ENCODE measurements at places on chromosomes 4 and X. TPM values are rescaled to one million over a fixed set of nuclear protein-coding genes. Genes with fewer than 3 reads are reported as not detected.

STATH gene
- 0.69 TPM for polyA plus RNA-seq

GRCh38 chr4:78517050-78517652 lies 34.4 kb upstream of the ANXA3 start:
- peak; percentile 10 for DNase-seq

DNA sequence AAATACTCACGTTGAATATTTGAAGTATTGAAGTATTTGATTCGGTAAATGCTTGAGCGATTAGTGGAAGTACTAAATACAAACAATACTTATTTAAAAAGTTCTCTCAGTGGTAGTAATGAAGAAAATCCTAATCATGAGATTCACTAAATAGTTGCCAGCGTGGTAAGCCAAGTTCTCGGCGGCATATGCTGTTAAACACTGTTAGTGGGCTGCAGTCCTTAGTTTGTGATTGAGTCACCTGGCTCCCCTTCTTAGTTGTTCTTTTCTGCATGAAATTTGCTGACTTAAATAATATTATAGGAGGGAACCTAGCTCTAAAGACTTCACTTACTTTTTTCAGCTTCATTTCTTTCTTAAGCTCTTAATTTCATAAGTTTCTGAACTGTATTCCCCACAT lies 51.4 kb downstream of the STIM2 start:
- no peak for DNase-seq

GRCh38 chrX:74922922-74923543 lies 2.2 kb downstream of the NEXMIF start:
- no peak for DNase-seq

DNA sequence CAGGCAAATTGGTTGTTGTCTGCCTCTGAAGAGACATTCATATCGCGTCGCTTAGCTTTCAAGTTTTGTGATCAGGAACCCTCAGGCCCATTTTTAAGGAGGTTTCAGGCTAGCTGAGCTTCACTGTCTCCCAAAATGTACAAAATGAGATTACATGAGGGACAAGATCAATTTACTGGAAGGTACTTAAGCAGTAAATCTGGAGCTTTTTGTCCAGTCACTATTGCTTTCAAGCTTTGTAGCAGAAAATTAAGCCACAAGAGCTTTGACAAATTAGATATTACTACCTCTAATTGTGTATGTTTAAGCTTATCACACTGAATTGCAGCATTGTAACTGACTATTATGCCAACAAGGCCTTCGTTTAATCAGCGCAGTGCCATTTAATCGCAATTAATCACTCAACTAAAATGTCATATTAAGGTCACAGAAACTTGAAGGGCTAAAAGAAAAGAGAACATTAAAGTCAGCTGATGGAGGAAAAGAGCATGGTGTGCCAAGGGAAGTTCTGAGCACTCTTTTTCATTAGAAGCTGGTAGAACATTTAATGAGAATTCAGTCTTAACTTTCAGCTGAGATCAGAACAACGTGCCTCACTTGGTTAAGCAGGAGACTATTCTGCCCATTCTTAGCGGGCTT lies 353.0 kb downstream of the FBXO8 start:
- no peak for DNase-seq

DNA sequence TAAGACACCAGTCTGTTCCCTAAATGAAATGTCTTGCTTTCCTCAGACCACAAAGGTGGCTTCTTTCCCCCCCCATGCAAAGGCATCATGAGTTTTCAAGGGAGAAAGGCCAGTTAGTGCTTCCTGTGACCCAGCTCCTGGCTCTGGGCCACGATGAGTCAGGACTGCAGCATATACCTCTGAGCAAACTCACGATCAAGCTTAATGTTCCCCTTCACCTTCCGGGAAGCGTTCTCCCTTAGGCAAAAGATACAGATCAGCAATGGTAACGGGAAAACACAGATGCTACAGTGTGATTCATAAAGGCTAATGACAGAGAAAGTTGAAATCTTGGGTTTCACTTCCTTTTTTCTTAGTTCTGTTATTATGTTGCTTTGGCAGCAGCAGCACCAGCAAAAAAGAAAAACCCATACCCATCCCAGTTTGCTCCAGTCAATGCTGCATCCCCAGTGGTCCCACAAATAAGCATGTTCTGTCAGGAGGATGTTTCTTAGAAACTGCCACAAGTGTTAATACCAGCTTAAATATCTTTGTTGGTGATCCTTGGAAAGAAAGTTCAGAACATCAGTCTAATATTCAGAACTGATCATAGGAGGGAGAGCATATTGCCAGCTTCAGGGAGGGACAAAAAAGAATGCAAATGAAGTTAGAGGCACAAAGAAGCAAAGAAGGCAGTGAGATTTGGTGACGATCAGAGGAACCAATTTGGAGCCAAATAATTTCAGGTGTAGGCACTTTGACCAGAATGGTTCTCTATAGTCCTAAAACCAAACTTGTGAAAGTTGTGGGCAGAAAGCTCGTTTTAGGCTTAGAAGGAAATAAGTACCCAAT lies 41.2 kb downstream of the LONRF3 start:
- DNase-seq: no peak

GRCh38 chr4:86974551-86974994 lies 39.8 kb downstream of the AFF1 start:
- DNase-seq: no peak

DNA sequence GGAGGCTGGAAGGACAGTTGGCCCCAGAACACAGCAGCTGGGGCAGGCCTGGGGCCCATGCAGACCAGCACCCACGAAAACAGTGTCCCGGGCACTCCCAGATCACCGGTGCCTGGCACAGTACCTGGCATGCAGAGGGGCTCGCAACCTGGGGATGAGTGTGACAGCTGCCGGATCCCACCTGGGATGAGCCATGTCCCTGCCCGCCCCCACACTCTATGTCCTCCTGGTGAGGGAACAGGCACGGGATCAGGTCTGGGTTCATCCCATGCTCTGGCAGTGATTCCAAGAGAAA lies 22.8 kb upstream of the PPP2R2C start:
- no peak for DNase-seq

- DNase-seq: no peak
Observed at GRCh38 chrX:118560489-118560888, 64.9 kb downstream of the DOCK11 start.

YY2 gene
- 2.5 TPM for polyA plus RNA-seq
